ENCODE measurements at places on chromosomes 4 and X.

GRCh38 chr4:4947721-4948120, 71.5 kb downstream of the CYTL1 start:
- no peak for DNase-seq

DNA sequence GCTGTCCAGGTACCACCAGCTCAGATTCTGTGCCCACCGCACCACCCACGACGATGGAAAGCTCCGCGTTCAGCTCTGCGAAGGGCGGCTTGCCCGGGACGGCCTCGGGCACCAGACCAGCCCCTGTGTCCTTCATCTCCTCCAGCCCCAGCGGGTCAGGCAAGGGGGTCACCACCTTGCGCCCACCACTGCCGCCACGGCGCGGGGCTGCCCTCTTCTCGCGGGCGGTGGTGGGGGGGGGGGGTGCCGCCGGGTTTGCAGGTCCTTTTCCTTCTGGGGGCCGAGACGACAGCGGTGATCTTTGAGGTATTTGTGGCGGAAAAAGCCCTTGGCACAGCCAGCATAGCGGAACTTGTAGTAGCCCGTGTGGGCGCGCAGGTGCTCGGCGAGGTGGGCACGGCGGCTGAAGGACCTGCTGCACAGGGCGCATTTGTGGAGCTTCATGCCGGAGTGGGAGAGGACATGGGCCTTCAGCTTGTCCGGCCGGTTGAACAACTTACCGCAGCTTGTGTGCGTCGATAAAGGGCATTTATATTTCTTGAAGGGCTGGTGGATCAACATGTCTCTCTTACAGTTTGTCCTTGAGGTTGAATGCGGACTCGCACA, 50.9 kb downstream of the CFAP299 start:
- no peak for DNase-seq

DNA sequence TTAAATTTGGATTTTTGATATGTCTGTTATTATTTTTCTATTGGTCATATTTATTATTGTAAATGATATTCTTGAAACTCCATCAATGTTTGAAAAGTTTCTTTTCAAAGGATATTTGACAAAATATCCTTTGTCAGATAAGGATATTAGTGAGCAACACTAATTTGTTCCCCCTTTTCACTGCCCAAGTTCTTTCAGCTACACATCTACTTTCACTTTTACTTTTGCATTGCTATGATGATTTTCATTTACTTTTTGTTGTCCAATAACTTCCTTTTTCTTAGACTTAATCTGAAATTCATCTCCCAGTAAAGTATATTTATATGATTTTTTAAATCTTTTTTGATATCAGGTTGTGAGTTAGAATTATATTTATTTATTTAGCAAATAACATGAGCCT, 542.3 kb upstream of the ADGRL3 start:
- DNase-seq: no peak

DNA sequence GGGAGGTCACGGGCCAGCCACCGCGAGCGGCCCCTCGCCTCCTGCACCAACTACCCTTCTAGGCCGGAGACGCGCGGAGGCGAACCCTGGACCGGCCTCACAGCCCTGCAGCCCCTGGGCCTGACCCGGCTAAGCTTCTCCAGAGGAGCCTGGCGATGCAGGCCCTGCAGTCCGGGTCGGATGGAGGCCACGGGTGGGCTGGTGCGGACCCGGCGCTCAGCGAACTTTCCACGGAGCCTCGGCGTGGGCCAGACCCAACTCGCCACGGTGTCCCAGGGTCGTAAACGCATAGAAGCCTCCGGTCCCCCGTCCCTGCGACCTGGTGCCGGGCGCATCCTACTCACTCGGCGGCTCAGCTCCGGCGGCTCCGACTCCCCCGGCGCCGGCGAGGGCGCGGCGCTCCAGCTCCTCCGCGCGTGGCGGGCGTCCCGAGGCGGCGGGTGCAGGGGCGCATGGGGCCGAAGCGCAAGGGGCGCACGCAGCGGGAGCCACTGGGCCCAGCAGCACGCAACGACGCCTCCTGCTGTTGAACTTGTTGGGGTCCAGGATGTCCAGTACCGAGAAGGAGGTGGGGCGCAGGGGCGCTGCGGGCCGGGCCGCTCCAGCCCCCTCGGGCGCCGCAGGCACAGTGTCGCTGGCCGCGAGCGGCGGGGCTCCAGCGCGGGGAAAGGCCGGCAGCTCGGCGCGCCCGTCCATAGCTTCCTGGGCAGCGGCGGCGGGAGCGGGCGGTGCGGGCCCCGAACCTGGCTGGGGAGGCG, 427 bp downstream of the NKX1-1 start:
- no peak for DNase-seq

GRCh38 chrX:111585337-111585736, 73.9 kb downstream of the SERTM2 start:
- no peak for DNase-seq

- no peak for DNase-seq
These were observed 266.4 kb downstream of the ARHGAP24 start for GRCh38 chr4:85741381-85741780.

DNA sequence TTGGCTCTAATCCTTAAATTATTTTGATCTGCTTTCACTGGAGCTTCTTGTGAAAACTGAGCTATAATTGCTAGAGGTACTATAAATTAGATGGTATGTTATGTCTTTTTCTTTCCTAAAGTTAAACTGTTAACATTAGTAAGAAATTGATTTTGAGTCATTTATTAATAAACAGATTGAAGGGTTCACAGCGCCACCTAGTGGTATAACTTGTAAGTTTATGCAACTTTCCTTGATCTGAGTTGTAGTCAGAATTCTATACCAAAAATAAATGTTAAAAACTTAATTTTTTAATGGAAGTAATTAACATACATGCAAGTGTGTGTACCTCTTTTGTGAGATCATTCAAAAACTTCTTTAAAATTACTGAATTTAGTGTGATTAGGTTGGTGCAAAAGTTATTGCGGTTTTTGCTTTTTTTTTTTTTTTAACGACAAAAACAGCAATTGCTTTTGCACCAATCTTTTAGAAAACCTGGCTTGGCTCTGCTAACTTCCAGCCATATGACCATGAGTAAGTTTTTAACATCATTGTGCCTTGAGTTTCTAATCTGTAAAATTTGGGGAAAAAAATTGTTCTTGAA, 151.5 kb downstream of the CENPC start:
- no peak for DNase-seq

- DNase-seq: no peak
These were observed 71.3 kb downstream of the VEGFC start for GRCh38 chr4:176721459-176721858.

- DNase-seq: peak; percentile 38
These were observed 623.8 kb upstream of the DIPK2B start for GRCh38 chrX:45824471-45824870.

- DNase-seq: no peak
These were observed 93.7 kb upstream of the TRPC3 start for GRCh38 chr4:122045533-122045932.

DNA sequence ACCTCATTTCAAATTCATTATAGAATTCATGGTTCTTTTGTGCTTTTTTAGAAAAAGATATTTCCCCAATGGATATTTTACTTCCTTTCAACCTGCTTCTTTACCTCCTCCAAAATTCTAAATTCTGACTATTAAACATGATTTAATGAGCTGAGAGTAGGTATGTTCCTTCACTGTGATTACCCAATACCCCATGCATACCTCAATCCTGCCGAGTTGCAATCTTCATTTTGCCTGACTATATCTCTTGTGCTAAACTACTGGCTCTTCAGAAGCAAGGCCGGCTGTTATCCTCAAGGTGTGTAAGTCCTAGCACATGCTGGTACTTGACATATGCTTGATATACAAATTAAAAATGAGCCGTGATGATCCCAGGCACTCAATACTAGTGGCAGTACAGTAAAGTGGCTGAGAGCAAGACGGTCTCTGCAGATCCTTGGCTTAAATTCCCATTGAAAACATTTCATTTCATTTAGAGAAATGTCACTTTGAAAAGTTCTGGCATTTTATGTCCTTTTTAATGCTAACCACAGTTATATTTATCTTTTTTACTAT, 320.4 kb downstream of the KCNIP4 start:
- DNase-seq: no peak

- DNase-seq: no peak
These were observed 208.1 kb upstream of the ADGRL3 start for GRCh38 chr4:60992037-60992436.

GRCh38 chr4:8773124-8773931, 98.3 kb downstream of the HMX1 start:
- no peak for DNase-seq

- no peak for DNase-seq
These were observed 824 bp downstream of the TBC1D14 start for GRCh38 chr4:6910340-6910959.

DNA sequence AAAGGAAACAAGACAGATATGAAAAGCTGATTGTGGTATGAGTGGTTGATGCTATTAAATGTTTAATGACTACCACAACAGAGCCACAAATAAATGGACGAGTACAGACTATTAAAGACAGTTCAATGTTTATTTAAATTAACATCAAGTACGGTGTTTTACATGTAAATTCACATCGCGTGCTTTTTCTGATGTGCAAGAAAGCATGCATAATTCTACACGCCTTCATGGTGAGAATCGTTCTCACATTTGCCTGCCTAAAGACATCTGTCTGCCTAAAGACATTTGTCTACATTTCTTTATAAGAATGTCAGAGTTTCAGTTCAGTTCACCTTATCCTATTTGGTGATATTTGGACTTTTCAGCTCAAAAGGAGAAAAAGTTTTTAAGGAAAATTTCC, 7.3 kb upstream of the GPR143 start:
- DNase-seq: no peak

DNA sequence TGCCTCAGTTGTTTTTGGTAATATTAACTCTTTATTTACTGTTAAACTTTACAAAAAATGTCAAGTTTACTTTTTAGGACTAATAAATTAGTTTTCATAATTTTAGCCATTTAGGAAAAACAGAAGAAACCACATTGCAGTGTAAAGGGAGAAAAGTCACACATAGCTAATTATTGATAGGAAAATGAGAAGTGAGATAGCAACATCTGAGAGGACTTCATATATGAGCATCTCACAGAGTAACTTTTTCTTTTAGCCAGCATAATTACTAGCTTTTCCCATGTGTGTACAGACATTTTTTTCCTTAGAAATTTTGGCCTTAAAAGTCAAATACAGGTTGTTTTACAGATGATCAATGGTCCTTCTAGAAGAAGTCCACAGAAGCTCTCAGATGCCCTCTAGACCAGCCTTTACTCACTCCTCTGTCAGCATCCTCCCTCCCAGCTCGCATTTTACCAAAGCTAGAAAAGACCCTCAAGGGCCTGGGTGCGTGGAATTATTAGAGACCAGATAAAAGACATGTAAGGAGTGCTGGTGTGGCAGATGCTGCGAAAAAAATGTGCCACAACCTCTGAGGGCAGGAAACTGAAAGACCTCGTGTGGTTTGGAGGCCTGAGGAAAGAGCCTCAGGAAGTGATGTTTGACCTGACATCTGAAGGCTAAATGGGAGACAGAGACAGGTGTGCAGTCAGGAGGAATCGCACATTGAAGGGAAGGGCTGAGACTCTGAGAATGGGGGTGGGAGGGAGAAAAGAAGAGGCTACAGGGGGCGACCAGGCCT, 156.9 kb downstream of the CBR4 start:
- no peak for DNase-seq

GRCh38 chr4:85938902-85939301, 421.0 kb downstream of the MAPK10 start:
- DNase-seq: no peak

- DNase-seq: no peak
These were observed 39.8 kb downstream of the DCTD start for GRCh38 chr4:182877326-182877883.

GRCh38 chr4:40912460-40913184, 162.9 kb downstream of the NSUN7 start:
- no peak for DNase-seq

GRCh38 chr4:8291036-8291682, 21.6 kb downstream of the HTRA3 start:
- no peak for DNase-seq

GRCh38 chrX:10482261-10482660, 138.1 kb downstream of the MID1 start:
- DNase-seq: no peak

GRCh38 chr4:118682928-118683327, 2.3 kb upstream of the METTL14 start:
- no peak for DNase-seq

DNA sequence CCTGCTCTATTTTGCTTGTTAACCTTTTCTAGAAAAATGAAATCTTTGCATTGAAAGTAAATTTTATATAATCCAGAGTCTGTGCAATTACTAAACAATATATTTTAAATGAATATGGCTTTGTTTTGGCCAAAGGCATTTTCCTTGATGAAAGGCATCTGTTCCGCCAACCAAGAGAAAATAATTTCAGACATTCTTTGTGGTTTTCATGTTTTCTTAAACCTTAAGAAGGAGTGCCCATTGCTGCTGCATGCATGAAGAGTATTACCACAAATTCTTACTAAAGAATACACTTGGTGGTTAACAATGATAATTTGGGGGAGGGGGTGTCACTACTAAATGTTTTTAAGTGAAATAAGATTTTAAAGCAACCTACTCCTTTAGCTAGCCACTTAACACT, 2.7 kb upstream of the PDGFC start:
- no peak for DNase-seq

DNA sequence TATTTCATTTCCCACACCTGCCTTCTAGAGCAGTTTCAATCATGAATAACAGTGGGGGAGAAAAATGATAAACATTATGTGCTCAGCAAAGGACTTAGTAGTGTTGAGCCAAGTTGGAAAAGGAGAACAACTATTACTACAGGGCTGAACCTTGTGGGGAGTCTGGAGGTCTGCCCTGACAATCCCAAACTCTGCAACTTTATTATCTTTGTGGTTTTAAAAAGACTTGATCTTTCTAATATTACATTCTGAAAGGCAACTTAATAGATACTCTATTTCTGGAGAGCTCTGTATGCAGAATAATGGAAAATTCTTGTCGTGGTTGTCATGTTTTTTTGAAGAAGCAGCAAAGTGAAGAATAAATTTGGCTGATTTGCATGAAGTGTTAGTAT, 116.1 kb downstream of the SPCS3 start:
- DNase-seq: no peak

DNA sequence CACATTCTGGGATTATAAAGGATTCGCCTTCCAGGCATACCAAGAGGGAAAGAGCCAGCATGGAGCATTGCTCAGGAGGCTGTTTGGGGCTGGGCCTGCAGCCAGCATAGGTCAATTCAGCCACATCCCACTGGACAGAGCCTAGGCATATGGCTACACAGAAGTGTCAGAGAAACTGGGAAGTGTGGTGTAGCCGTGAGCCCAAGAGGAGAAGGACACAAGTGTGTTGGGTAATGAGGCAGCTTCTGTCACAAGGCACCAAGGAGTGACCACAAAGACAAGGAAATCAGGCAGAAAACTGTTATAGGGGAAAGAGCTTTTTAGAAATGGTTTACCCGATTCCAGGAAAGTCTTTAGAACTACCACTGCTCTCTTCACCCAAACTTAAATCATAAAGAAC, 178.6 kb upstream of the TBL1X start:
- no peak for DNase-seq

- DNase-seq: no peak
These were observed 17.3 kb downstream of the PCGF3 start for GRCh38 chr4:722851-723360.

DNA sequence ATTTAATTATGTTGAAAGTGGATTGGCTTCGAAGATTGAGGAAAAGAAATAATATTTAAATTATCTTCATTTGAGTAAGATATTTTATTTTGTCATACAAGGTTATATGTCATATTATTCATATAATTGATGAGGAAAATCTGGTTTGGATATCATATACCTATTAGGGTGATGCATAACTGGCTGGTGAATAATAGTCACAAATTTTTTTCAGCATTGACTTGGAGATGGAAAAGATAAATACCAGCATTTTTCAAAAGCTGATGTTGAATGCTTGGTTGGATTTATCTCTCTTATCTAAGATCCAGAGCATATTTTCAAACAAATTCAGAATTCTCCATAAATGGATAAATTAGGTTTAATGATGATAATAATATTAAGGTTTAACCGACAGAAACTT, 93.5 kb upstream of the SLIT2 start:
- DNase-seq: no peak
